ENCODE measurements at places on chromosomes 2 and 18. TPM values are rescaled to one million over a fixed set of nuclear protein-coding genes. Genes with fewer than 3 reads are reported as not detected.

GRCh38 chr2:38658613-38659012 lies 7.3 kb upstream of the GALM start:
- DNase-seq = no peak

DNA sequence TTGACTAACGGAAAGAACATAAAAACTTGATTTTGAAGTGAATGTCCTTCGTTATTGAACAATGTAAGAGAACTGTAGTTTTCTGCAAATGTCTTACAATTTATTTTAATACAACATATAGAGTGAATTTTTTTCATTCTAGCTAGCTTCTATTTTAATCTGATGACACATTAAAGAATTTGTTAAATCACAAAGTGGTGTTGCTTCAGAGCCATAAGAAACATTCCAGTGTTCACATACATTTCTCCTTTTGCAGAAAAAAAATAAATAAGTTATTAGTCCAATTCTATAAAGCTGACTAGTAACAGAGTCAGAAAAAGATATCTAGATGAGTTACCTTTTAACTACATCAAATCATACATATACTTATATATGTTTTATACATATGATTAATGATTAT lies 914.3 kb upstream of the SLC39A10 start:
- no peak for DNase-seq

GRCh38 chr18:9594823-9595596 lies 19.3 kb downstream of the PPP4R1 start:
- DNase-seq = no peak

DNA sequence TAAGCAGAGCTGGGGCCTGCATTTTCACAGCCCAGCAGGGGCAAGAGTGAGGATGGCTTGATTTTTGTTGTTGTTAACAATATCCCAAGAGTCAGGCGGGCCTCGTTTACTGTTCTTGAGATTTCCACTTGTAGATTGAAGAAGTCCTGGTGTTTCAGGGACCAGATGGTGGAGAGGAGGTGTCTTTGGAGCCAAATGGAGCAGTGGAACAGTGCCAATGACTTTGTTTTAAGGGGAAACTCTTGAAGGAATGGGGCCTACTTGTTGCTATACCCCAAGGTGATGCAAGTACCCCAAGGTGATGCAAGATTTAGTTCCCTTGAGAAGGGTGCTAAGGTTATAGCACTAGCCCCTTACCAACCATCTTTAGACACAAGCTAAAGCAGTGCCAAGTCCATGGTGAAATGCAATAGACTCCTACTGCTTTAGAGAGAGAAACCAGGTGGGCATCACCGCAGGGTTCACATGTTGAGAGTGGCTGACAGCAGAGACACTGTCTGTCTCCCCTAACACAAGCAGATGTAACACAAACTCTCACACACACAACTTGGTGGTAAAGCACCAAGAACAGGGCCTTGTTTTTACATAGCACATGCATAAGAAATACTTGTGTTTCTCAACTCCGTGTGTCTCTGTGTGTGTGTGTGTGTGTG lies 44.0 kb downstream of the HK2 start:
- DNase-seq = no peak

- DNase-seq = no peak
Measured at GRCh38 chr2:195509551-195509950, 147.5 kb upstream of the SLC39A10 start.

- no peak for DNase-seq
Measured at GRCh38 chr2:160783474-160783873, 289.9 kb upstream of the RBMS1 start.

The GALNT14 gene
- total RNA-seq = not detected

The CENPO gene
- total RNA-seq = 56.1 TPM

The VWC2L gene
- total RNA-seq = not detected

The CHRND gene
- total RNA-seq = not detected

The FOXD4L1 gene
- total RNA-seq = 0.21 TPM

The CAPN14 gene
- total RNA-seq = not detected

The UGT1A10 gene
- total RNA-seq = not detected
